Stimulated activated naive CD4-positive, alpha-beta T cell (primary cell): ENCODE measurements at places on chromosomes 13 and 19.
A peak's percentile ranks its signal among the peaks of the same experiment; 100 is the strongest.

- no peak for DNase-seq
Measured at GRCh38 chr13:53513226-53513625, 484.6 kb downstream of the OLFM4 start.

- peak; percentile 4 for DNase-seq
Measured at GRCh38 chr19:38317104-38317612, 1.4 kb upstream of the YIF1B start.

DNA sequence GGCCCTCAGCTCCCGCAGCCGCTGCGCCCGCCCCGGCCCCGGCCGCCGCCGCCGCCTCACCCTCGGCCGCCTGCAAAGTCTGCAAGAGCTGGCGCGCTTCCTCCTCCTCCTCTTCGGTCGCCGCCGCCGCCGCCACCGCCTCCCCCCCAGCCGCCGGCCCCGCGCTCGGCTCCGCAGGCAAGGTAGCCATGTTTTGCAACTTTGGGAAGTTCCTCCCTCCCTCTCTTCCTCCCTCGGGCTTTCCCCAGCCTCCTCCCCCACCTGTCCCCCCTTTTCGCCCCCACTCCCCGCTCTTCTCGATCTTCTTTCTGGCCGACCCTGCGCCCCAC is 433 bp downstream of the SIX5 start:
- peak; percentile 31 for DNase-seq

GRCh38 chr19:4359627-4360000 is 16.3 kb downstream of the MPND start:
- DNase-seq = no peak

DNA sequence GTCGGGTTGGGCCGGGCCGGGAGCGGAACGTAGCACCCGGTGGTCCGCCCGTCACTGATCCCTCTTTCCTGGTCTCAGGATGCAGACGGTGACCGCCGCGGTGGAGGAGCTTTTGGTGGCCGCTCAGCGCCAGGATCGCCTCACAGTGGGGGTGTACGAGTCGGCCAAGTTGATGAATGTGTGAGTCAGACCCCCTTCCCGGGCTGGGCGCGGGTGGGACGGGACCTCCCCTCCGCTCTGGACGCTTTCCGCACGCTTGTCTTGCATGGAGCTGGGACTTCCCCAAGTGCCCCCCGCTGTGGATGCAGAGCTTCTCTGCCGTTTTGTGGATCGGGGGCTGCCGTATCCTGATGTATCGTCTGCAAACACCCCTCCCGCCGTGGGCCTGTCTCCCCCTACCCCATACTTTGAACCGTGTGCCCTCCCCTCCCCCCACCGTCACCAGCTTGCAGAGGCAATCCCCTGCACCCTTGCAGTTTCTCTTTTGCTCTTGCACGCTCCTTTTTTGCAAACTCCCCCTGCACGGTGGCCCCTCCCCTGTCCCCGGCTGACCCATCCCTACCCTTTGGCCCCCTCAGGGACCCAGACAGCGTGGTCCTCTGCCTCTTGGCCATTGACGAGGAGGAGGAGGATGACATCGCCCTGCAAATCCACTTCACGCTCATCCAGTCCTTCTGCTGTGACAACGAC is 669 bp downstream of the GADD45B start:
- peak; percentile 66 for DNase-seq

- DNase-seq = no peak
Measured at GRCh38 chr13:111286162-111286561, 34.3 kb upstream of the TEX29 start.

DNA sequence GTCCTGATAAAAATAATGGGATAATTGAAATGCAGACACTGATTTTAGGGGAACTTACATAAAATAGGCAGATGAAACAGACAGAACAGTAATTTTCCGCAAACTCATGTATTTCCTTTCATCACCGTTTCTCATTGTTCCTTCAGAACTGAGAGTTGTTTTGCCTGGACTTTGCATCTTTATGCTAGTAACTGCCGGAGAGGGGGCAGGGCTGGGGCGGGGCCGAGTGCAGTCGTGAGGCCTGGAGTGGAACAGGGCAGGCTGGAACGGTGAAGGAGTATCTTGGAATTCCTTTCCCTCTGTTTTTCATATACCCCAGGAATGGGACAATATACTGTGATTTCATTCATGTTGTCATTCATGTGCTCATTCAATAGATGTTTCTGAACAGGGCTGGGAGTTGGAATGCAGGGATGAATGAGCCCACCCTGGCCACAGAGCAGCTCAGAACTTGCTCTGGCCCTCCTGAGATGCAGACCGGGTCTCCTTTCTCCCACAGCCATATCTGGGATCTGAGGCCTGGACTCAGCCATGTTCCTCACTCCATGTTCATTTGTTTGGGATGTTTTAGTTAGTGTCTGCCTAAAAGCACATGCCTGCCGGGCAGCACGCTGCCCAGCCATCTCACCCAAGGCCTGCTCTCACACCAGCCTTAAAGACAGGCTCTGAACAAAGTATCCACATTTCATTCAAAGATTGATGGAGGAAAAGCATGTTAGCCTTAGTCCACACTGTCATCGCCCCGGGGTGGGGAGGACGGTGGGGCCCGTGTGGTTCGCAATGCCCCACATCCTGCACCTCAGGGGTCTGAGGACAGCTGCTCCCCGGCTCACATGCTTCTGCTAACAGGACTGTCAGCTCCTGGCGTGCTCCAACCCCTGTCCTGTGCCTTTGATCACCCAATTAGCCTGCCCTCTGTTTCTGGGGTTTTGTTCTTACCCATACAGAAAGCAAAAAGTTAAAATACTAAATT is 92.9 kb downstream of the SOX1 start:
- DNase-seq = no peak

- DNase-seq = no peak
Measured at GRCh38 chr13:39820606-39821005, 165.1 kb downstream of the COG6 start.

DNA sequence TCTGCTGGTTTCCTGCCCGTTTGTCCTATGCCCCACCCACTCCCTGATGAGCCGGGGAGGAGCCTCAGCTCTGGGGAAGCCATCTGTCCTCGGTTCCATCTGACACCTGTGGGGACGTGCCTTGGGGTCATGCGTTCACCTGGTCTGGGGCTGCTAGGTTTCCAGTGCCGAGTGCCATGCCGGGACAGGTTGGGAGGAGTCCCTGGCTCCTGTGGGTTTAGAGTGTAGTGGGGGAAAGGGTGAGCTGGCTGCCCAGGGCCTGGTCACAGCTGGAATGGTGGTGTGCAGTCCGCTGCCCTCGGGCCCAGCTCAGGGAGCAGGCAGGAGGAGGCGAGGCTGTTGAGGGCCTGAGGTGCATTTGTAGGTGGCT is 2.5 kb downstream of the KDM4B start:
- DNase-seq = peak; percentile 21

DNA sequence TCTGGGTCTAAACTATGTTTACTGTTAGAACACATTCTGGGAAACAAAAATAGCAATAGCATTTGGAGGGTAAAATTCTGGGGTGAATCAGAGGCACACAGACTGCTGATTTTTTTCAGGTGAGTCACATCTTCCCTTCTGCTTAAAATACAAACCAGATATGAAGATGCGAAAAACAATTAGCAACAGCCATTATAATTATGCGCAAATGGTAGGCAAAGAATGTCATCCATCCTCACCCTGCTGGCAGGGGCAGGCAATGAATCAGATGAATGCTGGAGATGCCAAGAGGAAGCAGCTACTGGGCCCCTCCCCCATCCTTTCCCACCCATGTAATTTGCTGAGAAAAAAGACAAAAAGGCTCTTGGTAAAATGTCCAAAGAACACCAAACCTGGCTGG is 282.9 kb downstream of the KLF5 start:
- no peak for DNase-seq

DNA sequence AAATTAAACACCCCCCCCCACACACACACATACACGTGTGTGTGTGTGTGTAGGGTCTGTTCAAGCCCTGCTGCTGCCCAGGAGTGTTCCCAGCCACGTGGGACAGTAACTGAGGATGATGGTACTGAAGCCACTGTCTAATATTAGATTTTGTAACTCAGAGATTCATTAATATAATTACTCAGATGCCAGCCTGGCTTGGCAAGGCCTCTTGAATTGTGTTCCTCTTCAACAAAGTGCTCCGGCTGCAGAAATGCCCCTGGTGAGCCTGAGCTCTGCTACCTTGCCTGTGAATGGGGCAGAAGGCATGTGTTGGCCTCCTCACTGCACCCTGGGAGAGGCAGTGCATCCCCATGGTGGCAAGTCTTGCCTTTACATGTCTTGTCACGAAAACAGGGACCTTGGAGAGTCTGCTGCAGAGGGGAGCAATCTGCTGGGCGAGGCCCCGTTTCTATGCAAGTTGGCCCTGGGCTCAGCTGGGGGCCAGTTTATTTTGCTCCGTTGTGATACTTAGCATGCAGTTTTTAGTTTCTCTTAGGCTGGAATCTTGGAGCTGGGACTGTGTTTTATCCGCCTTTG is 44.0 kb downstream of the NFIX start:
- no peak for DNase-seq

- peak; percentile 56 for DNase-seq
Measured at GRCh38 chr13:28494778-28495537, at the start of gene FLT1. FLT1 (minus strand) TSS chr13:28495128; CDS start chr13:28494843, 285 bp downstream.

- no peak for DNase-seq
Measured at GRCh38 chr19:41357746-41358145, 4.0 kb upstream of the TGFB1 start.

DNA sequence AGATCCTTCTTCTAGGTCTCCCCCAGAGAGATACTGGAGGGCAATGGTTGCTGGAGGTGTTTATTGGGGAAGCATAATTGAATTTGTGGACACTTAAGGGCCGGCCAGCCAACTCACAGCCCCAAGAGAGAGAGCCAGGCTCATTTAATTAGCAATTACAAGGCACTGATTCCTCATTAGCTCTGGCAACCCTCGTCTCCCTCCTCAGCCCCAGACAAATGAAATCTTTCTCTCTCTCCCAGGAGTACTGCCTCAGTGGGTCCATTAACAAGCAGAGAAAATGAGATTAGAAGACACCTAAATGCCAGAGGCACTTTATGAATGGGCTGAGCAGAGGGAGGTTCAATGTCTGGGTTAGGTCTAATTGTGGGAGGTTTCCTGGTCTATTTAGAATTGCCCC is 19.0 kb upstream of the FEM1A start:
- no peak for DNase-seq

- no peak for DNase-seq
Measured at GRCh38 chr19:21610787-21611186, 105.4 kb downstream of the ZNF429 start.

DNA sequence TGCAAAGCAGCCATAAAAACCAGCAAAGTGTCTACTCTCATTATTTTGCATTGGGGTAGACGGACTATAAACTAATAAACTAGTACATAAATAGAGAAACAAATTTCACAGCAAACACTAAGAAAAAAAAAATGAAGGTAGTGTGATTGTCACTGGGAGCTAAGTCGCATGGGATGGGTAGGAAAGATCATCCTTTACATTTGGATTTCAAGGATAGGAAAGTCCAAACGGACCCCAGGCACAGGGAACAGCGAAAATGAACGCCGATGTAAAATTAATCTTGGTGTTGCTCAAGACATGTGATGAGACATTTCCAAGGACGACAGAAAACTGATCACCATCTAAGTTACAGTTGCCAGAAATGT is 690 bp upstream of the SGTA start:
- DNase-seq = no peak

DNA sequence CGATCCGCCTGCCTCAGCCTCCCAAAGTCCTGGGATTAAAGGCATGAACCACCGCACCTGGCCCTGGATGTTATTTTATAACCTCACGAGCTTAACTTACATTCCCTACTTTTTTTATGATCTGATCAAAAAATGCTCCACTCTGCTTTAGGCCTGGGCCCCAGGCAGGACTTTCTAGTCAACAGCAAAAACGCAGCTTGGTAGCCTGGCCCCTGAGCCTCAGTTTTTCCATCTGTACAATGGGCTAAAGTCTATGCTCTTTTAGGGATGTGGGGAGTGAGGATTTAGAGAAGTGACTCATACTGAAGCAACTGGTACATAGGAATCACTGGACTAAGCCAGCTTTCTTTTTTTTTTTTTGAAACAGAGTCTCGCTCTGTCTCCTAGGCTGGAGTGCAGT is 11.9 kb upstream of the PIK3R2 start:
- DNase-seq = no peak

DNA sequence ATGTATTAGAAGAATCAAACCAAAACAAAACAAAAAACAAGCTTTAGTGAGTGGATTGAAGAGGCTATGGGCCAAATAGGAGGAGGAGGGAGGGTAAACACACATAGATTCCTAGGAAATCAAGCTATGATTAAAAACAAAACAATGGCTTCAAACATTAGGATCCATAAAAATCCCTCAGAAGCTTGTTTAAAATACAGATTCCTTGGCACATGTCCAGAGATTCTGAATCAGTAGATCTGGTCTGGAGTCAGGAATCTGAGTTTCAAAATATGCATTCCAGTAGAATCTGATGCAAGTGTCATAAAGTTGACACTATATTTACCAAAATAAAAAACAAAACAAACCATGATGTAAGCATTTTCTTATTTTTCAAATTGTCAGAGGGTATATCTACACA is 692.8 kb upstream of the SGCG start:
- DNase-seq = no peak

DNA sequence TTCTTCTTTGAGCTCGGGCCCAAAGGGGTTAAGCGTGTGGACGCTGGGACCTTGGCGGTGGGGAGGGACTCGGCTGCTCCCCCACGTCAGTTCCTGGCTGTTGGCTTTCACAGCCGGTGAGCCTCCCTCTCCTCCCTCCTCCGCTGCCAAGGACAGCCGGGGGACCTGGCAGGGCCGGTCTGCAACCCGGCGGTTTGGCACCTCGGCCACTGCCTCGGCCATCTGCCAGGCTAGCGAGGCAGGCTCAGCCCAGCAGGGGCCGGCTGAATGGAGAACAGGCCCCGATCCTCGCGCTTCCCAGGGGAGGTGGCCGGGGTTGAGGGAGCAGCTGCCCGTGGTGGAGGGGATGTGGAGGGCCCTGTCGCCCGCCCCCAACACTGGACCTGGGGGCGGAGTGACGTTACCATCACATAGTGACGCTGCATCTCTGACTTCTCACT is 5.0 kb downstream of the TLE5 start:
- DNase-seq = no peak
